Activated naive CD4-positive, alpha-beta T cell treated with anti-CD3 and anti-CD28 coated beads, Interleukin-2, amount 10 ng/mL, durations not matched to agents 5 hours and 36 hours (primary cell): ENCODE measurements at places on chromosomes 3 and 15. TPM values are rescaled to one million over a fixed set of nuclear protein-coding genes. Genes with fewer than 3 reads are reported as not detected.

Gene PATL2
- total RNA-seq, result 25.5 TPM

Gene SAMMSON
- total RNA-seq, result not detected

Gene ALPK3
- total RNA-seq, result 0.20 TPM

Gene C2CD4A
- not detected for total RNA-seq

Gene ARL14
- not detected for total RNA-seq

Gene CLDN16
- not detected for total RNA-seq

Gene GREM1
- total RNA-seq, result not detected

Gene SGO1
- total RNA-seq, result 29.9 TPM

Gene B3GNT5
- total RNA-seq, result 0.65 TPM

Gene C3orf49
- total RNA-seq, result not detected

Gene MSL2
- 63.0 TPM for total RNA-seq

Gene DUOXA2
- total RNA-seq, result not detected

Gene EFCC1
- total RNA-seq, result 0.10 TPM

Gene CDCP1
- 6.2 TPM for total RNA-seq

Gene SLC12A8
- 0.68 TPM for total RNA-seq
